ENCODE measurements at places on chromosomes 7 and 10.

DNA sequence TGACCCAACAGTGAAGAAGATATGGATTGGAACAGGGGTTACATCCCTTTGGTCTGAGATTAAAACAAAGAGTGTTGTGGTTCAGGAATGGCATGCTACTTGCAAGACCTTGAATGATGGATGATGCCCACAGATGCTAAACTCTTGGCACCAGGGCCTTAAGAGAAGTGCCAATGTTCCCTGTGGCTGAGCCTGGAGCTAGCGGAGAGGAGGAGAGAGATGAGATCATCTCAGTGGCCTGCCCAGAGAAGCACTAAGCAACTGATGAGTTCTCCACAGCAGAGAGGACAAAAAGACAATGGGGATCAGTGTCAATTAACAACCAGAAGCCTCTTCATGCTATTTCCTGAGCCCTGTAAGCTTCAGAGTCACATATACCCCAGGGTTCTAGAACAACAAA, 97.8 kb downstream of the ELAPOR2 start:
- H3K27ac ChIP-seq: no peak overlapping the region
- no peaks in the 10 kb centered on the region for H3K27me3 ChIP-seq
- no peak for DNase-seq
- H3K4me1 ChIP-seq: no peaks in the 10 kb centered on the region
- H3K36me3 ChIP-seq: peaks cover 10% of the 10 kb centered on the region

- no peak for DNase-seq
- H3K27ac ChIP-seq: no peak overlapping the region
- H3K36me3 ChIP-seq: no peaks in the 10 kb centered on the region
- peaks cover 4% of the 10 kb centered on the region for H3K4me1 ChIP-seq
Measured at GRCh38 chr10:100670368-100670767, 75.0 kb upstream of the PAX2 start.

DNA sequence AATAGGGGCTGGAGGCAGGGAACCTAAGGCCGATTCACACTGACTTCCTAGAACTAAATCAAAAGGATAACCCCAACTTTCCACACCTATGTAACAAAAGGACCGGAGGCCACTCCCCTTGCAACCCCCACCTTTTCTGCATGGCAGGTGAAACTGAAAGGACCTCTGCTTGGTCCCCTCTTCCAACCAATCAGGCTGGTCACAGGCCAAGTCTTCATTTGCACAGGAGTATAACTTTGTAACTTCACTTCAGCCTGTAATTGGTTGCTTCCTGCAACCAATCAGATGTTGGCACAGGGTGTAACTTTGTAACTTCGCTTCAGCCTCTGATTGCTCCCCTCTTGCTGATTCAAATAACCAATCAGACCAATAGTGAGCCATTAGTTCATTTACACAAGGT, 190.0 kb downstream of the FAM107B start:
- DNase-seq: no peak
- peaks cover 67% of the 10 kb centered on the region for H3K4me1 ChIP-seq
- peak overlapping the region; percentile 92 for H3K27ac ChIP-seq
- H3K4me3 ChIP-seq: peak overlapping the region; percentile 29

GRCh38 chr10:30818010-30818660, 188.6 kb upstream of the LYZL2 start:
- no peak overlapping the region for H3K4me3 ChIP-seq
- no peaks in the 10 kb centered on the region for H3K4me1 ChIP-seq
- peaks cover 3% of the 10 kb centered on the region for H3K27me3 ChIP-seq
- H3K36me3 ChIP-seq: no peaks in the 10 kb centered on the region
- H3K27ac ChIP-seq: no peak overlapping the region
- no peak for DNase-seq

DNA sequence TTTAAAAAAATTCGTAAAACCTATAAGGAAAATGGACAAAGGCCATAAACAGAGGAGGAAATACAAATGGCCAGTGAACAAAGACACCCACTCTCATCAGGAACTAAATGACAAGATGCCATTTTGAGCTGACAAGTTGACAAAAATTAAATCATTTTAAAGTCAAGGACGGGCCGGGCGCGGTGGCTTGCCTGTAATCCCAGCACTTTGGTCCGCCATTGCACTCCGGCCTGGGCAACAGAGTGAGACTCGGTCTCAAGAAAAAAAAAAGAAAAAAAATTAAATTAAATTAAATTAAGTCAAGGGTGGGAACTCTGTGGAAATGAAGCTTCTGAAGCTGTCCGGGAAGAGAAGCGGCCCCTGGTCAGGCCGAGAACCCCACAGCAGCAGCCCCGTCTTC, 1.2 kb upstream of the NOM1 start:
- peaks cover 2% of the 10 kb centered on the region for H3K27me3 ChIP-seq
- peak overlapping the region; percentile 92 for H3K4me3 ChIP-seq
- peaks cover 13% of the 10 kb centered on the region for H3K4me1 ChIP-seq
- no peak overlapping the region for H3K27ac ChIP-seq
- H3K36me3 ChIP-seq: peaks cover under 1% of the 10 kb centered on the region
- no peak for DNase-seq

DNA sequence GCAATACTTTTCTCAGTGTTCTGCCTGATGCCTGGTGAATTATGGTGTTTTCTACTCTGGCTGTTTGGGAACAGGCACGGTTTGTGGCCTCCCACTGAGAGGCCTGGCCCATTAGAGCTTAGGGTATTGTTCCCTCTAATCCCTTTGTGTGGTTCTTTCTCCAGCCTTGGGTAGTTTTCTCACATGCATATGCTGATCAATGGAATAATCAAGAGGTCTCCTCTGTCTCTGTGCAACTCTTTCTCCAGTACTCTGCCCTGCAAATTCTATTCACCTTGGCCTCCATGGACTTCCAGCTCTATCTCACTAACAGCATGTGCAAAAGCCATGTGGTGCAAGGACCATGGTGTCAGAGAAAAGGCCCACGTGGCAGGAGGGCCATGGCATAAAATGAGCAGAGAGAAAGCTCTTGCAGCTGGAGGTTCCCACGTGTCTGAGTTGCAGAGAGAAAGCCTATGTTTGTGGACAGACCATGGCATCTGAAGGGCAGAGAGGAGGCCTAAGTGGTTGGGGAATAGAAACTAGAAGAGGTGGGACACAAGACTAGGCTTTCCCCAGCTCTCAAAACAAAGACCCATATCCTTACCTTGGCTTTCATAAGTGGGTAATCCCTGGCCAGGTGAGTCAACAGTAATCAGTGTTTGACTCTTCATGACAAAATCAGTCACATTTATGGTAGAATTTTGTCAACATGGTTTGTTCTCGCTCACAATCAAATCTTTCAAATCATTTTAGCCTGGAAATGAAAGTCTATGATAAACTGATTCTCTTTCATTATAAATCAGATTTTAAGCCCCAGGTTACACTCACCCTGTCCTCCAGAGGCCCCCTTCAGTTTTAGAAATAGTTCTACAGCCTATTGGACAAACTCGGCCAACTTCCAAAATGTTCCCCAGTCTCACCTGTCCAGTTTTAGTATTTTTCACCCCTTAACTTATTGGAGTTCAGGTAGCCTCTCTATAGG, 17.3 kb downstream of the OPALIN start:
- peaks cover 4% of the 10 kb centered on the region for H3K27me3 ChIP-seq
- H3K36me3 ChIP-seq: no peaks in the 10 kb centered on the region
- peaks cover 11% of the 10 kb centered on the region for H3K4me1 ChIP-seq
- no peak overlapping the region for H3K4me3 ChIP-seq
- DNase-seq: no peak
- no peak overlapping the region for H3K27ac ChIP-seq

DNA sequence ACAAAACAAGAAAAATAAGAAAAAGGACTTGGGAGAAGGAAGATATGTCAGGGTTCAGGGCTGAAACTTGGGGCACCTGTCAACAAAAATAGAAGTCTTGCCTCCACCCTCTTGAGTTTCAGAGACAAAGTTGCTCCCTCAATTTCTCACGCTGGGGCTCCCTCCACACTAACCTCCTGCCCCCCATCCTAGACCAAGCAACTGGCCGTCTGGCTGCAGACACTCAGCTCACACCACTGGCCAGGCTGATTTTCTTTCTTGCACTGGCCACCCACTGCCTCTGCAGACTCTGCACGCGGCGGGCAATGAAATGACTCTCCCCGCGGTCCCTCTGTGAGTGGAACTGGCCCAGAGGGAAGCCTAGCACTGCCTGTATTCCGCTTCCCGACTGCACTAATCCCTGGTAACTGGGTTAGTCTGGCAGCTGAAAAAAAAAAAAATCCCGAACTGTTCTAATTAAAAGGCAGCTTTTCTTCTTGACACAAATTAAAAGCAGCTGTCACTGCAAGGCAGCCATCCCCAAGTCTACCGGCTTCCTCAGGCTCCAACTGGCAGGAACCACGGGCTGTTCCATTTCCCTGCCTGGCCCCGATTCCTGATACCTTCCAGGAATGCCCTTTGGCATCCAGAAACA, 83.5 kb downstream of the SPDYE5 start:
- H3K27me3 ChIP-seq: no peaks in the 10 kb centered on the region
- H3K4me3 ChIP-seq: no peak overlapping the region
- no peak for DNase-seq
- no peak overlapping the region for H3K27ac ChIP-seq
- no peaks in the 10 kb centered on the region for H3K4me1 ChIP-seq
- peaks cover 4% of the 10 kb centered on the region for H3K36me3 ChIP-seq

- no peak overlapping the region for H3K4me3 ChIP-seq
- no peaks in the 10 kb centered on the region for H3K36me3 ChIP-seq
- H3K27me3 ChIP-seq: peaks cover 28% of the 10 kb centered on the region
- DNase-seq: no peak
- H3K4me1 ChIP-seq: peaks cover 2% of the 10 kb centered on the region
Measured at GRCh38 chr10:122112625-122113160, 123.7 kb downstream of the TACC2 start.

GRCh38 chr7:32586291-32587221, 91.3 kb downstream of the AVL9 start:
- H3K27ac ChIP-seq: peak overlapping the region; percentile 32
- peaks cover 14% of the 10 kb centered on the region for H3K36me3 ChIP-seq
- H3K4me3 ChIP-seq: no peak overlapping the region
- no peak for DNase-seq
- no peaks in the 10 kb centered on the region for H3K27me3 ChIP-seq

GRCh38 chr7:110224643-110225042, 866.3 kb upstream of the LRRN3 start:
- no peak overlapping the region for H3K27ac ChIP-seq
- DNase-seq: no peak
- H3K27me3 ChIP-seq: no peaks in the 10 kb centered on the region
- no peak overlapping the region for H3K4me3 ChIP-seq

- peaks cover 20% of the 10 kb centered on the region for H3K27me3 ChIP-seq
- H3K4me3 ChIP-seq: peak overlapping the region; percentile 66
- H3K27ac ChIP-seq: no peak overlapping the region
- H3K36me3 ChIP-seq: no peaks in the 10 kb centered on the region
- DNase-seq: no peak
Measured at GRCh38 chr10:21515361-21516241, 9.9 kb downstream of the SKIDA1 start.

- no peak for DNase-seq
- H3K4me3 ChIP-seq: no peak overlapping the region
- H3K27ac ChIP-seq: peak overlapping the region; percentile 8
- H3K4me1 ChIP-seq: peaks cover 9% of the 10 kb centered on the region
Measured at GRCh38 chr7:131265227-131265626, 62.4 kb upstream of the MKLN1 start.

DNA sequence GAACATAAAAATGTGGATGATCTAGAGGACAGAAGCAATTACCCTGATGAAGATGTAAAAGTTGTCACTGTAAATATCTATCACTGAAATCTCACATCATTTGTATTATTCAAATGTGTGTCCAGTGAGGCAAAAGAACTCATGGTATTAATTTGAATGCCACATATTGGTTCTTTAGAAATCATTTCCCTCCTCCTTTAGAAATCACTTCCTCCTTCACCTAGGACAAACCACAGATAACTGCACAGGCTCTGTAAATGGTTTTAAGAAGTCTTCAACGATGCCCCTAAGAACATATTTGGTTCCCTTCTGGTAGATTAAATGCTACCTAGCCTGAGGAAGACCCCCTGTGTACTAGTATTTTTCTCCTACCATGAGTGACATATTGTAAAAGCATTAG, 33.1 kb upstream of the ZNF518A start:
- no peak for DNase-seq
- H3K4me1 ChIP-seq: peaks cover 5% of the 10 kb centered on the region
- H3K36me3 ChIP-seq: peaks cover 13% of the 10 kb centered on the region
- no peak overlapping the region for H3K27ac ChIP-seq
- H3K27me3 ChIP-seq: peaks cover 47% of the 10 kb centered on the region
- no peak overlapping the region for H3K4me3 ChIP-seq

GRCh38 chr7:151408839-151409666, 785 bp downstream of the WDR86 start:
- H3K4me3 ChIP-seq: peak overlapping the region; percentile 71
- H3K27ac ChIP-seq: peak overlapping the region; percentile 81
- H3K27me3 ChIP-seq: peaks cover 29% of the 10 kb centered on the region
- peak; percentile 62 for DNase-seq

GRCh38 chr7:91050677-91051076, 213.6 kb upstream of the FZD1 start:
- peak overlapping the region; percentile 63 for H3K4me3 ChIP-seq
- DNase-seq: no peak
- H3K27ac ChIP-seq: peak overlapping the region; percentile 83
- H3K27me3 ChIP-seq: no peaks in the 10 kb centered on the region
- peaks cover 37% of the 10 kb centered on the region for H3K36me3 ChIP-seq

- DNase-seq: no peak
- no peak overlapping the region for H3K4me3 ChIP-seq
- no peaks in the 10 kb centered on the region for H3K4me1 ChIP-seq
Measured at GRCh38 chr10:131810805-131811629, 89.8 kb upstream of the PPP2R2D start.

GRCh38 chr10:123526356-123527064, 139.6 kb upstream of the GPR26 start:
- H3K4me1 ChIP-seq: peaks cover 4% of the 10 kb centered on the region
- DNase-seq: no peak
- H3K4me3 ChIP-seq: no peak overlapping the region
- H3K27ac ChIP-seq: no peak overlapping the region
- H3K36me3 ChIP-seq: no peaks in the 10 kb centered on the region
- peaks cover 2% of the 10 kb centered on the region for H3K27me3 ChIP-seq

DNA sequence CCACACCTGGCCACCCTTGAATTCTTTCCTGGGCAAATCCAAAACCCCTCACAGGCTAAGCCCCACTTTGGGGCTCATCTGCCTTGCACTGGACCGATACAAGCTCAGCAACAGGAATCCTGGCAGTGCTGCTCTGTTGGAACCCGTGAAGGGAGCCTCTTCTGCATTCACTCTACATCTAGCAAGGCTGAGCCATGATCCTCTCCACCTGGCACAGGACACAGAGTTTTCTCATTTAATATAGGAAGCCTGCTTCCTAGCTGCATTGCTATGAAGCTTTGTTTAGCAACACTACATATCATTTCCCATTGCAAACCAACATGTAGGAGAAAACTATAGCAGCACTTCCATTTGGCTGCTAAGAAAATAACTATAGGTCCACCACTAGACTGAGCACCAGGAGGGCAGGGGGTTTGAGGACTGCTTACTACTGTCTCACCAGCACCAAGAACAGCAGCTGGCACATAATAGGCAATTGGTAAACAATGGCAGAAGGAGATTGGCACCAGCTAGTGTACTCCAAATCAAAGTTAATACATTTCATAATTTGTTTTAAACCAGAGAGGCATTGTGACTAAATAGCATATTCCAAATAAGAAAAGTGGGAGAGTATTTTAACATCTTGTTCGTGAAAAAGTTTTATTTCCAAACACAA, 56.1 kb downstream of the CPVL start:
- no peaks in the 10 kb centered on the region for H3K36me3 ChIP-seq
- peaks cover 10% of the 10 kb centered on the region for H3K4me1 ChIP-seq
- peaks cover 4% of the 10 kb centered on the region for H3K27me3 ChIP-seq
- DNase-seq: no peak
- H3K27ac ChIP-seq: no peak overlapping the region
- no peak overlapping the region for H3K4me3 ChIP-seq

- peak; percentile 52 for DNase-seq
- peaks cover 47% of the 10 kb centered on the region for H3K4me1 ChIP-seq
- peak overlapping the region; percentile 94 for H3K27ac ChIP-seq
- peak overlapping the region; percentile 73 for H3K4me3 ChIP-seq
- peaks cover 17% of the 10 kb centered on the region for H3K27me3 ChIP-seq
Measured at GRCh38 chr10:6347391-6347951, 144.7 kb downstream of the PFKFB3 start.
